Jurkat, Clone E6-1 (cell line): ENCODE measurements at places on chromosomes 2 and 18.

DNA sequence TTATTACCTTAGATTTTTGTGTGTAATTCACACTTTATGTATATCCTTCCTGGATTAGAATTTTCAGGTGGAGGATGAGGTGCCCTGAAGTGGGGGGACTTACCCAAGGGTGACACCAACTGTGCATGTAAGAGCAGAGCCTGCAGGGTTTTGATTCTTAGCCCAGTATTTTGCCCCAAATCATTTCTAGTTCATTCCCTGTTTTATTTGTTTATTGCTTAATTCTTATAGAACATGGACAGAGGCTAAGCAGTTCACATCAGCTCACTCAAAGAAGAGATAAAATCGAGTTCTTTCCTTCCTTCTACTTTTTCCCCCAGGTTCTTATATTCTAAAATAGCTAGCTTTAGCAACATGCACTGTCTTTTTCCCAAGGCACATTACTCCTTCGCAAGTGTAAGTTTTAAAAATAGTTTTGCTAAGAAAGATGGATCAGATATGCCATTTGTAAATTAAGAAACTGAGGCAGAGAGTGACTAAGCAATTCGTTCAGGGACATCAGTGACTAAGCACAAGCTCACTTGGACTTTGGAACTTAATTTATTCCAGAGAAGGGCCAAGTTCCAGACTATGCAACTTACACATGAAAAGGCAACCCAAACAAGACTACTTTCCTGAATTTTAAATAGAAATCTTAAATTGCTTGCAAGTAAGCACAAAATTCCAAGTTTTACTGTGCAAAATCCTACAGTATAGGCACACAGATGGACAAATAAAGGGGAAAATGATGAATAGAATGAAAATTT lies 427.9 kb upstream of the POU3F3 start:
- no peak for DNase-seq

DNA sequence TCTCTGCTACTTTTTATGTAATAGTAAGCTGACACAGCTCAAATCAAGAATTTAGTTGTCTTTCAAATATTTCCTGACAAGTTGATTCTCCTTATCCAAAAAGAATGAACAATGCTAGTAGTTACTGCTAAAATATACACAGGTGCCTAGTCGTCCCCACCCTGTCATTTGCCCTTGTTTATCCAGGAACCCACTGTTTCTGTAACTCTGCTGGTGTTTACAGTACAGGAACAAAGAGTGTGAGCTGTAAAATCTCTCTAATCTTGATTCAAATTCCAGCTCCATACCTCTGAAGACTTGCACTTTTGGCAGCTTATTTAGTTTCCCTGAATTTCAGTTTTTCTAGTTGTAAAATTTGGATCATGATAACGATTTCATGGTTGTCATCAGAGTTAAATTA lies 21.1 kb upstream of the SCYGR2 start:
- DNase-seq = no peak

GRCh38 chr2:206853915-206854314 lies 85.4 kb upstream of the CPO start:
- no peak for DNase-seq

DNA sequence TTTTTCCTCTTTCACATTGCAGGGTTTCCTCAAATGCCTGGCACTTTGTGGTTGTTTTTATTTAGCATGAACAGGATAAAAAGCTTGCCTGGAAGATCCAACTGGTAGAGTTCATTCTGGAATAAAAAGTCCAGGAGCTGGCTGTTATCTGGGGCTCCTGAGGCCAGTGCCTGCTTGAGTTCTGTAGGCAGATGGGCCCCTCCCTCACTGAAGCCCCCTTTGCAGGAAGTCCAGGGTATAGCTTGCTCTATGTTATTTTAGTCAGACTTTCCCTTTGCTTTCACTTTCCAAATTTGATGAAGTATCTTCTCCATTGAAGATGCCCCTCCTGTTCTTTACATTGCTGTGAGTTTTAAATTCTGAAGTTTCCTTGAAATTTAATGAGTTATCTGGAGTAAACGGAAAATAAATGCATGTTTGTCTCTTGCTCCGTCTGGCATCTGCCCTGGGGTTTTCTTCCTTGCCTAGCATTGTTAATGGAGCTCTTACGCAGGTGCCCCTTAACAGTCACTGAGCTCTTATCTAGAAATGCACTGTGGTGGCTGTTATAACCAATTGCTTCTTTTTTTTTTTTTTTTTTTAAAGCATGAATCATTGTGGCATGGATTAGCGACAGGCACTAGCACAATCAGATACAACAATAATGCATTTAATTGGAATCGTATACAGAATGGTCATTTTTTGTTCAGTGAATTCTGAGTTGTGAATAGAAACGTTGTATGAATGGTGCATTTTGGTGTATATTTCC lies 27.0 kb upstream of the LPIN1 start:
- peak; percentile 37 for DNase-seq

DNA sequence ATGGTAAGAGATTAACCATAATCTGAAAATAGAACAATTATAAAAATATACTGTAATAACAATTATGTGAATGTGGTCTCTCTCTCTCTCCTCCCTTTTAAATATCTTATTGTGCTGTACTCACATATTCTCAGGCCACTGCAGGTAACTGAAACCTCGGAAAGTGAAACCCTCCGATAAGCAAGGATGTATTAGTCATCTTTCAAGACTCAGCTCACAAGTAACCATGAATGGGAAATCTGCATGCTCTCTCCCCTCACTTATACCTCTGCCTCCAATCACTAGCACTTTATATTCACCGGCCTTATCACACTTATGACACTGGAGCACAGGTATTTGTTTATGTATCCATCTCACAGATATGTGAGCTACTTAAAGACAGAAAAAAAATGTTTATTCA lies 139.7 kb downstream of the LRP2 start:
- no peak for DNase-seq

DNA sequence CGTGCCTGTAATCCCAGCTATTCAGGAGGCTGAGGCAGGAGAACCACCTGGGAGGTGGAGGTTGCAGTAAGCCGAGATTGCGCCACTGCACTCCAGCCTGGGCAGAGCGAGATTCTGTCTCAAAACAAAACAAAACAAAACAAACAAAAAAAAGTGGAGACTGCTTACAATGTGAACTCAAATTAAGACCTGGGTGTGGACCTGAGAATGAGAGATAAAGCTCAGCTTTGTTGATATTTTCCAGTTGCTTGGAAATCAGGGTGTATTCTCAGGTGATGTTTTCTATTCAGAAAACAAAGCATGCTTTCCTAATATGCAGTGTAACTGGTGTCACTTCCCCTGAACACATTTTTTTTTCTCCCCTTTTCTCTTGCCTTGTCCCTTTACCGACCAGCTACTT lies 5.3 kb upstream of the CERS6 start:
- no peak for DNase-seq

- no peak for DNase-seq
Measured at GRCh38 chr18:42261731-42262130, 306.7 kb downstream of the PIK3C3 start.

- DNase-seq = no peak
Measured at GRCh38 chr2:168278424-168278888, 31.1 kb upstream of the STK39 start.

DNA sequence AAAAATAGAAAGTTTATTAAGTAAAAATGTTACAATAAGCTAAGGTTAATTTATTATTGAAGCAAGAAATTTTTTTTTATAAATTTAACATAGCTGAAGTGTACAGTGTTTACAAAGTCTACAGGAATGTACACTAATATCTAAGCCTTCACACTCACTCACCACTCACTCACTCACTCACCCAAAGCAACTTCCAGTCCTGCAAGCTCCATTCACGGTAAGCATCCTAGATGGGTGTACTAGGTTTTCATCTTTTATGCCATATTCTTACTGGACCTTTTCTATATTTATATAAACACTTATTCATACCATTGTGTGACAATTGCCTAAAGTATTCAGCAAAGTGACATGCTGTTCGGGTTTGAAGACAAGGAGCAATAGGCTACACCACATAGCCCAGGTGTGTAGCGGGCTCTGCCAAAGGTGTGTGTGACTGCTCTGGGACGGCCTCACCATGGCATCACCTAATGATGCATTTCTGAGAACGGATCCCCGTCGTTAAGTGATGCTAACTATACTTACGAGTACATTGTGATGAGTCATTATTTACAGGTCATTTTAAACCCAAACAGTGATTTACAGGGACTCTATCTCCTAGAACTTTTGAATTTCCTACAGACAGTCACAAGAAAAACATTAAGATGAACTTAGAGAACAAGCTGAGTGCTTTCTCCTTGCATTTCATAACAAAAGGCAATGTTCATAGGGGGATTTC lies 76.3 kb upstream of the ID2 start:
- no peak for DNase-seq

DNA sequence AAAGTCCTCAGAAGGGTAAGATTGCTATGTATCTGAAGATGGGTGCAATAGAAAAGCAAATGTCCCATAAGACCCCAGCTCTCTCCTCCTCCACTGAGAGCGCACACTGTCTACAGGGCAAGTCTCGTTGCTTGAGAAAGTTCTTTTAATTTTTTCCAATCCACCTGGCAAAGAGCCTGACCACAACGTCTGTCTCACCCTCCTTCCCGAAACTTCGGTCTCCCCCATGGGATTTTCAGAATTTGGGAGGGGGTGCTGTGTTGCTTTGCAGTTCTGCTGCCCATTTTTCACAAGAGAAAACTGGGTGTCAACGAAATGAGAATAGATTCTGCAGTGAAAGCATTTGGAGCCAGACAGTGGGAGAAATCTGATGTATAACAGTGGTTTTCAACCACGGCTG lies 40.4 kb downstream of the SERTAD2 start:
- DNase-seq = no peak

DNA sequence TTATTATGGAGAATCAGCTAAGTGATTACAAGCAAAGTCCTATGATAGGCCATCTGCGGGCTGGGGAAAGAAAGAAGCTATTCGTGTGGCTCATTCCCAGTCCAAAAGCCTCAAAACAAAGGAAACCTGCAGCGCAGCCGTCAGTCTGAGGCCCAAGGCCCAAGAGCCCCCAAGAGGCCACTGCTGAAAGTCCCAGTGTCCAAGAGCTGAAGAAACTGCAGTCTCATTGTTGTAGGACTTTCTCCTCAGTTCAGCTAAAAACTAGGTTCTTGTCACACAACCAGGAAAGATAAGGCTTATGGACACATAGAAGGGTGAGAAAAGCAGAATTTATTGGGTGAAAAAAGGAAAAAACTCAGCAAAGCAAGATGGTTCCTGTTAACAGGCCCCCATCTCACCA lies 143.2 kb downstream of the RHBDD1 start:
- DNase-seq = no peak

- DNase-seq = no peak
Measured at GRCh38 chr2:238655974-238656722, 191.7 kb upstream of the TWIST2 start.

DNA sequence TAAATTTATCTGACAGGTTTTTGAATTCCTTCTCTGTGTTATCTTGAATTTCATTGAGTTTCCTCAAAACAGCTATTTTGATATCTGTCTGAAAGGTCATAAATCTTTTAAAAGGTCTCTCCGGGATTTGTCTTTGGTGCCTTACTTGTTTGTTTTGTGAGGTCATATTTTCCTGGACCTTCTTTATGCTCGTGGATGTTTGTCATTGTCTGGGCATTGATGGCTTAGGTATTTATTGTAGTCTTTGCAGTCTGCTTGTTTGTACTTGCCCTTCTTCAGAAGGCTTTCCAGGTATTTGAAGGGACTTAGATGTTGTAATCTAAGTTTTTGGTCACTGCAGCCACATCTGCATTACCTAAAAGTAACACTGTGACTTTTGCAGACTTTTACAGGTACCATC lies 355.2 kb downstream of the PARD3B start:
- no peak for DNase-seq

DNA sequence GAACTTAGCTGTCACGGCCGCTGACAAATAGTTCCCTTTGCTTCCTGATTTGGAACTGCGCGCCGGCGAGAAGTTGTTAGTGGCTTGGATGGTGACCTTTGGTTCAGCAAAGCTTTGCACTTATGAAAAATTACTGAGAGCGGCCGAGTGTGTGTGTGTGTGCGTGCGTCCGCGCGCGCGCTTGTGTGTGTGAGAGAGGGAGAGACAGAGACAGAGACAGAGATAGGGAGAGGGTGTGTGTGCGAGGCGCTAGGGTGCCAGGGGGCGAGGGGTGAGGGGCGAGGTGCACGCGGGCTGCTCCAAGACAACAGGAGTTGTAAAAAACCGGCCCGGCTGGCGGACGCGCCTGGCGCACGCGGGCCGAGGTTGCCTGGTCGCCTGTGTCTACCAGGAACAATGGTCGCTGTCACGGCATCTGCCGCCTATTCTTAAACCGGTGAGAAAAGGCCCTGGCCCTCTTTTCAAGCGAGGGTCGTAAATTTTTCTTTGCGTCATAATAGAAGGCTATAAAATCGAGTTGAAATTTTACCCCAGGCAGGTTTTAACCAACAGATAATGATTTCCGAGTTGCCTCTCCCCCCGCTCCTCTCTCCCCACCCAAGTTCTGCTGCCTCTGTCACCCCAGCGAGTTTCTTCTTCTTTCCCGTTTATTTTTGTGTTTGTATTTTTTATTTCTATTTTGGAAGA lies 535 bp downstream of the HOXD3 start:
- no peak for DNase-seq

GRCh38 chr2:162458240-162458639 lies 114.3 kb downstream of the GCA start:
- no peak for DNase-seq

DNA sequence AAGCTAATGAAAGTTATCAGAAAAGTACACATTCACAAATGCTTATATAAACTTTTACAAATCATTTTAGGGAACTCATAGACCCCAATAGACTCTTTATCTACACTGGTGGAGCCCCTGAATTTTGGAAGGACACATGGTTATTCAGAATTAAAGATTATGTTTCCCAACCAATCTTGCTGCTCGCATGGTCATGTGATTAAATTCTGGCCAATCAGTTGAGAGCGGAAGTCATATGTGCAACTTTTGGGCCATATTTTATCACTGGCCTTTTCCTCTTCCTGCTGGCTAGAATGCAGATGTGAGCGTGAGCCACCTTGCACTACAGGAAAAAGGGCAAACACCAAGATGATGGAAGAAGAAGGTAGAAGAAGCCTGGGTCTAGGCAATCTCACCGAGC lies 19.8 kb downstream of the THOC1 start:
- no peak for DNase-seq

- DNase-seq = no peak
Measured at GRCh38 chr2:218605432-218605831, 2.3 kb upstream of the PLCD4 start.

DNA sequence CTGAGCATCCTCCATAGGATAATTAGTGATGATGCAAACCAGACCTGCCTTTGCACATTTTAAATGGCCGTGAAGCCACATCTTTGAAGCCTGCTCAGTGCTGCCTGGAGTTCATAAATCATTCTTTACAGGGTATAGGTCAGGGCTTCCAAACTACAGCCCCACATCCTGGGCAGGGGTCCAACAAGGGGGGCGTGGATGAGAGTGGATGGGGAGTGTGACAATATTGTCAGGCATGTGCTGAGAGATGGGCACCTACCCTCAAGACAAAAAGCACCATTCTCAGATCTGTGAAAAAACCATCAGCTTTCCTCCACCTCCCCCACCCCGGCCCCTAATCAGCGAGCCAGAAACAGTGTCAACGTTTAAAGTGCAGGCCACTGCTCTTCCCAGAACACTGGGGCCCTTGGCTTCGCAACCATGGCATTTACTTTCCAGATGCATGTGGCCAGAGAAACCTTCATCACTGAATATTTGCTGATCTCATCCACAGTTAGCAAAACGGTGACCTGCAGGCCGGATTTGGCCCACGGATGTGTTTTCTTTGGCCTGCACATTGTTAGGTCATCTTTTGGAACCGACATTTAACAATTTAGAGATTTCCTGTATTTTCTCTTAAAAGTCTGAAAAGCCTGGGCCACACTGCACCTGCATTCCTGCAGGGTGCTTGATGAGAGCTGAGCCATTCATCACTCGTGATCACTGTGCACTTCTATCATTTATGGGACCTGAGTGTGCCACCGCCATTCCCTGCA lies 130.7 kb downstream of the ANKRD44 start:
- DNase-seq = no peak
